Suppressor macrophage treated with lipopolysaccharide for 4 hours (primary cell): ENCODE measurements at places on chromosomes 5 and 9.
A peak's percentile ranks its signal among the peaks of the same experiment; 100 is the strongest.

- no peak for DNase-seq
These were observed 346.1 kb upstream of the PTGER4 start for GRCh38 chr5:40333459-40334241.

DNA sequence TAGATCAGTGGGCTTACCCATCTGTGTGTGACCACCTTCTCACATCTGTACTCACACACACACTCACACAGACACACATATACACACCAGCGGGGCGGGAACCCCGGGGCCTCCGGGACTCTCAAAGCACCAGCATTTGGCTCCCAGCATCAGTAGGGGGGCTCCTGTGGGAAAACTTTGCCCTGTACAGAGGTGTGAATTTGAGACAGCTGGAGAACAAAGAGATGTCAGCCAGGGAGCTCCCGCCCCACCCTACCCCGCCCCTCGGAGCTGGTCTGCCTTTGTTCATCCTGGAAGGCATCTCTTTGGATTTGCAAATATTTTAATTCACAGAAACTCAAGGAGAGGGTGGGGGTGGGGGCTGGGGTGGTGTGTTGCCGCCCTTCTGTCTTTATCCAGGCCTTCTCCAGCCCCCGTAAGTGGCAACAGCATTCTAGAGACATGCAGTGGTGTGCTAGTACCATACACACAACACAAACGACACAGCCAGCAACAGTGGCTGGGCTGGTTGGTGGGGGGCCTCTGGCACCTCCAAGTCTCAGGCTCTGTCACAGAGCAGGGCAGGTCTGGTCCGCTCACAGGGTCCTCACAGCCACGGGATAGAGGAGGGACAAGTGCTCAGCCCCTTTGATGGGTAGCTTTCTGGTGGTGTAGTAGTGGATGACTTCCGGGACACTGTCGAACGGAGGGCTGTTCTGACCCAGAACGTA is 15.5 kb upstream of the SLC25A51 start:
- DNase-seq = no peak

GRCh38 chr9:38079461-38080031 is 10.5 kb upstream of the SHB start:
- DNase-seq = peak; percentile 85

DNA sequence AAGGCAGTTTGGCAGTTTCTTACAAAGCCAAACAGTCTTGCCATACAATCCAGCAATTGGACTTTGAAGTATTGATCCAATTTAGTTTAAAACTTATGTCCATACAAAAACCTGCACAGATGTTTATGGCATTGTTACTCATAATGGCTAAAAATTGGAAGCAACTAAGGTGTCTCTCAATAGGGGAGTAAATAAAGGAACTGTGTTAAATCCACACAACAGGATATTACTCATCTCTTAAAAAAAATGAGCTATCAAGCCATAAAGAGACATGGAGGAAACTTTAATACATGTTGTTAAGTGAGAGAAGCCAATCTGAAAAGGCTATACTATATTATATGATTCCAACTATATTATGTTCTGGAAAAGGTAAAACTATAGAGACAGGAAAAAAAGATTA is 313.6 kb upstream of the CD180 start:
- DNase-seq = no peak

GRCh38 chr5:53350991-53351770 is 129.2 kb upstream of the FST start:
- no peak for DNase-seq

- DNase-seq = peak; percentile 71
These were observed 158.9 kb downstream of the RMI1 start for GRCh38 chr9:84139296-84140070.

DNA sequence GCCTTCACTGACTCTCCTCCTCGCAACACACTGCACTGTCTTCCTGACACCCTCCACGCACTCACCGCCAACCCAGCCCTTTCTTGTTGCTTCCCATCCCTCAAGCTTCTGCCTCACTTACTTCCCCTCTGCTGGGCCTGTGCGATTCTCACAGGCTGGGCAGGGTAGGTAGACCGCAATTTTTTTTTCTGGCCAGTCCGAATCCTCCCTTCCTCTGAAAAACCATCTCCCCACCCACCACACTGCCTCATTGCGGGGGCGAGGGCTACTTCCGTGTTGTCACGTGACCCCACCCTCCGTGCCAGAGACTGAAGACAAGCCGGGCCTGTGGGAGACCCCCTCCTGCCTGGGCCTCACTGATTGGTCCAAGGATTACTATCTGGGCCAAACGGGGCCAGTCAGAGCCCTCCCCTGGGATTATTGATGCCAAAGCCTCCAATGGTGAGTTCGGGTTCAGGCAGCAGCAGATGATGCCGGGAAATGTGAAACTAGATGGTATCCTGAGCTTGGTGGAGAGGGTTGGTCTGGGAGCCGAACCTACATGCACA is 73.1 kb downstream of the STK10 start:
- peak; percentile 97 for DNase-seq

- no peak for DNase-seq
These were observed 442.9 kb downstream of the DTWD2 start for GRCh38 chr5:118545470-118545869.

DNA sequence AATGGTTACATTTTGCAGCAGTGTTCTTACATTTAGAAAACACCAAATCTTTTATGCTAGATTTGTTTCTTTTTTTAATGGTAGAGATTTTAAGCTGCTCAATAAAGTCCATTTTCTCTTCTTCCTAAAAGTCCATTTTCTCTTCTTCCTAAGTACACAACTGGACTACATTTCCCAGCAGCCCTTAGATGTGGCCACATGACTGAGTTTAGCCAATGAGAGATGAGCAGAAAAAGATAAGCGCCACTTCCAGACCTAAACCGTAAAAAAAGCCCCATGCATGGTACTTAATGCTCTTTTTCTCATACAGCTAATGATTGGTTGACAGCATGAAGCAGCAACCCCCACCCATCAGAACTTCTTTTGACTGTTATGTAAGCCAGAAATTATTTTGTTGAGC is 206.7 kb downstream of the FAM114A2 start:
- peak; percentile 2 for DNase-seq

GRCh38 chr5:140420665-140421361 is 19.2 kb downstream of the ANKHD1 start:
- DNase-seq = no peak

DNA sequence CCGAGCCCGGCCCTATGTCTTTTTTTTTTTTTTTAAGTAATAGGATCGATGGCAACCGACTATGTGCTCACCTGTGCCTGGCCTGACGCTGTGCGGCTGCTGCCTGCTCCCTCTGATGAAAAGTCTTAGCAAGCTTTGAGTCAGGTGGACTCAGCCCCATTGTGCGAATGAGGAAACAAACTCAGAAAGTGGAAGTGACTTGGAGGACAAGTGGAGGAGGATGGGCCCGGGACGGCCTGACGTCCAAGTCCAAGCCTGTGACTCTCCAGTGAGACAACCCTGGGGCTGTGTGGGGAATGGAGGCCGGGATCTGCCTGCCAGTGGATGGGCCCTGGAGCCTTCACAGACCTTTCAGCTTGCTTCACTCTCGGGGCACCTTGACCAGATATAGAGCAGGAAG is 57.9 kb downstream of the EXD3 start:
- peak; percentile 31 for DNase-seq

DNA sequence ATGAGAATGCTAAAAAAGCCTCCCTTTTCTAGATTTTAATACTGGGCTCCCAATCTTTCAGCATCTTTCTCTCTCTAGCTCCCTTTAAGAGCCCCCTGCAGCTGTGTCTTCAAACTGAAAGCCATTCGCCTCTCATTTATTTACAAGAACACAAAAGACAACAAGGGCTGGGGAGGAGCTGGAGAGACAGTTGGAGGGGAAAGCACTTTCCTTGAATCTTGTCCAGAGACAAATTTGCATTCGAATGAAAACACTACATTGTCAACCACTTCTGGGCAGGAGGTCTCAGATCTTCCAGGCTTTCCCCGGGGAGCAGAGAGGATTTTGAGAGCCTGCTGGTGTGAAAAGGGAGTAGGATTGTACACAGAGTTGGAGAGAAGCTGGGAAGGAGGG is 518.3 kb downstream of the CTNND2 start:
- DNase-seq = no peak

GRCh38 chr9:37404590-37404989 is 17.9 kb upstream of the GRHPR start:
- DNase-seq = no peak

DNA sequence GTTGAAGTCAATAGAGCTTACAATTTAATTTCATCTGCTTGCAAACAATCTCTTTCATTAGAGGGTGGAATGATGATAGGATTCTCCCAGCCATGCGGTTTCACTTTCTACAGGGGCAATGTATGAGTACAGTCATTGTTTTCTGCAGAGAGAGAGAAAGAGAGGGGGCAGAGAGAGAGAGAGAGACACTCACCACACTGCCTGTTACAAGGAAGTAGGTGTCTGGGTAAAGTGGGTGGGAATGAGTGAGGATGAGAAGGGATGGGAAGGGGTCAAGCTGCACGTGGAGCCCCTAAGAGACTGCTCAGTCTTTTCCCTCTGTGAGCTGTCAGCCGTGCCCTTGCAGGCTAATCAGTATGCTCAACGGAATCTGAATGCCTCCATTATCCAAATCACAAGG is 454.3 kb downstream of the KDM4C start:
- peak; percentile 9 for DNase-seq

DNA sequence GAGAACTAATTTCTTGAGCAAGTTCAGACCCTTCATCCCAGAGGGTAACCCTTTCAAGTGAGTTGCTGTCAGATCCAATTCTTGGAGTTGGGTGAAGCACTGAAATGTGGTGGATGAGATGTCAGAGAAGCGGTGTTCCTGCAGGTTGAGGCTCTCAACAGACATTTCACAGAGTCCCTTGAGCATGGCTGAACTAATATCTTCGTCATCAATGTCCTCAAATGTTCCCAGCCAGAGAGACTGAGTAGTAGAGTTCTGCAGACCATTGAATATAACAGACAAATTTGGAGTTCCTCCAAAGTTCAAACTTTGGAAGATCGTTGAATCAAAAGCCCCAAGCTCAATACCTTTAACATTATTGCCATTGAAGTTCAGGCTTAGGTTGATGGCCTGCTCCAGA is 12.7 kb downstream of the CD180 start:
- no peak for DNase-seq

GRCh38 chr5:135448071-135448739 is 1.1 kb upstream of the DCANP1 start:
- DNase-seq = no peak

- no peak for DNase-seq
These were observed 35.9 kb upstream of the IRX4 start for GRCh38 chr5:1918488-1919208.

DNA sequence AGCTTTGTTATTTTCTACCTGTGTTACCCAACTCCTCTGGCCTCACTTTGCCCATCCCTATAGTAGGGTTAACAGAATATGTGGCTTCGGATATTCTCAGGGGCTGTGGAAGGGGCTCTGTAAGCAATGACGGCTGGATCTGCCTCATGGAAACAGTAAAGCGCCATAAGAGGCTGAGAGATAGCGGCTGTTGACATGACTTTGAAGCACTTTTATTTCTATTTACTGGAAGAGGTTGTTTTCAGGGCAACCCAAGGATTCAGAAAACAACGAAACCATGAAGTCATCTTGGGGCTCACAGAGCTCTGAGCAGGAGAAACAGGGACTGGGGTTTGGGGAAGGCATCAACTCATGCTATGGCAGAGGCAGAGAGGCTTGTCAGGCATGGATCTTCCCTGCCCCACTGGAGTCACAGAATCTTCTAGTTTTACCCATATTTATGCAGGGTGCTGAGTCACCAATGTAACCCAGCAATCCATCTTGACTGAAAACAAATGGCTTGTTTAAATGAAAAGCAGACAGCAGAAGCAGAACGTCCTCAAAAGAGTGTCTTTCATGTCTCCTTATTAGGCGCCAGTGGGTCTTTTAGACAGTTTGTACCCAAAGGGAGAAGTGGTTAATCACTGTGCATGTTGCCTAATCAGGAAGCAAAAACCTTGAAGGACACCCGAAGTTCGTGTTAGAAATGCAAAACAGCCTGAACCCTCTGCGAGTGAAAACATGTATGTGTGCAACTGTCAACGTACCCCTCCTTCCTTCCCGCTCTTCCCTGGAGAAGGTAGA is 113.0 kb downstream of the COL23A1 start:
- DNase-seq = peak; percentile 80

- DNase-seq = no peak
These were observed 143.5 kb downstream of the MLLT3 start for GRCh38 chr9:20478786-20479185.

DNA sequence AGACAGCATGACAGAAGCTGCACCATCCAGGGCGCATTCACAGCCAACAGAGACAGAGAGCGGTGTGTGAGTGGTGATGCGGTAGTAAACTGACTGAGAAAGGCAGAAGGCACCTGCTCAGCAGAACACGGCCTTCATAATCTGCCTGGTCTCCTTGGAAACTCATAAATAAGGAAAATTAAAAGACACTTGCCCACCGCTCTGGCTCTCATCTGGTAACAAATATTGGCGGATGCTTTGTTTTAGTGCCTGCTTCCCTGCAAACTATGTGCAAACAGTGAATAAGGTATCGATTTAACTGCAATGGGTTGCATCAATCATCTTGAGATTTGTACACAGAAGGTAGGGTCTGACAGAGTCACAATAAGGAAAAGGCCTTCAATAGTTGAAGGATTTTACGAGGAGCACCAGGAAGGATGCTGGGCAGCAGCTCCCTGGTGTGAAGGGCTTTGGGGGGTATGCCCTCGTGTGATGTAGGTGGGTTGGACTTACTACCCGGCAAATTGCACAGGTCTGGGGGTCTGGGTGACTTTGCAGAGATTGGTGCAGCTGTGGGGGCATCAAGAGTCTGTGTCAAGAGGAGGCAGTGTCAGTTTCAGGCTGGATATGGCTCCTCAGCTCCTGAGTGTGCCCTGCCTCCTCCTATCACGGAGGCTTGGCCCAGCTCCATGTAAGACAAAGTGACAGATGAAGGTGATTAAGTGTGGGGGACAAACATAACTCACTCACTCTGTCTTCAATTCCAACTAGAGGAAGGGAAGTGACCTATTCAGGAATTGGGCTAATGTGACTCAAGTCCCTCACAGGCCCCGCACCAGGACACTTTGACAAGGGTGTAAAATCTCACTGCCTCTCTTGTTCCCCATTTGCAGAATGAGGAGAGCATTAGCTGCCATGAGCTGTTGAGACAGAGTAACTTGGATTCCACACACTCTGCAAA is 166.7 kb downstream of the ICE1 start:
- DNase-seq = no peak

DNA sequence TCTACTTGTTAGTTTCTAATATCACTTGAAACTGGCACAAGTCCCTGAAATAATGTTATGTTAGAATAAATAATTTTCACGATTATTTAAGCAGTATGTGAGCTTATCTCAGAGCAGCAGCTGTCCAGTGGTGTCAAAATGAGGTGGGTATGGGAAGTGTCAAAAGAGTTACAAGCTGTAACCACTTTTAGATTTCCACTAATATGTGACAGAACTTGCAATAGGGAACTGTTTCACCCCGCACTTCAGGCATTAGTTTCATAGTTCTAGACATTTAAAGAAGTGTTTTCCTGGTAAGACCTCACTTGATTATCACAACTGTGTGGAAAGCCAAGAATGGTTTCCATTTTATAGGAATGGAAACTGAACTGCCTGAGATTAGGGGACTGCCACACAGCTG is 2.9 kb upstream of the ISCA1 start:
- peak; percentile 71 for DNase-seq

DNA sequence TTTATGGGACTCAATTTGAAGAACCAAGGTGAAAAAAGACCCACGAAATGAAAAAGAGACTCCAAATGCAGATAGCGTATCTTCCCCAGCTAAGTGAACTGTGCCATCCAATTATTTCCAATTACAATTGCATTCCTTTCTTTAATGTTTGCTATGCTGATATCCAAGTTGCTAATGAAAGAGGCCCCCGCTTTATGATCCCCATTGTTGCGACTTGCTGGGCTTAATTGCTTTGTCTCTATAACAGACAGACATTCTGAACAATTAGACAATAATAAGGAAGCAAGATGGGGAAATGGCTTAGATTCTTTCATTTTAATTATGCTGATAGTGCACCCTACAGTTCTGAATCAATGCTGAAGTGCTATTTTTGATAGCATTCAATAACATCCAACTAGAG is 354.3 kb downstream of the KIF4B start:
- DNase-seq = no peak
